Left renal cortex interstitium (tissue), 4 donors: ENCODE measurements at places on chromosomes 5 and 9. TPM values are rescaled to one million over a fixed set of nuclear protein-coding genes. Genes with fewer than 3 reads are reported as not detected.

The IFNA13 gene
- not detected for polyA plus RNA-seq

The LRRC19 gene
- polyA plus RNA-seq: 17.0 TPM

The KIF4B gene
- polyA plus RNA-seq: 0.17 TPM

The SHC3 gene
- 3.0 TPM for polyA plus RNA-seq

The NIPBL gene
- 54.6 TPM for polyA plus RNA-seq

The ZBED3 gene
- 35.8 TPM for polyA plus RNA-seq
